ENCODE measurements at places on chromosomes 4 and X. TPM values are rescaled to one million over a fixed set of nuclear protein-coding genes. Genes with fewer than 3 reads are reported as not detected.

The LANCL3 gene
- 0.06 TPM for polyA plus RNA-seq

The FGFR3 gene
- polyA plus RNA-seq = 0.57 TPM

The BST1 gene
- 1.5 TPM for polyA plus RNA-seq

DNA sequence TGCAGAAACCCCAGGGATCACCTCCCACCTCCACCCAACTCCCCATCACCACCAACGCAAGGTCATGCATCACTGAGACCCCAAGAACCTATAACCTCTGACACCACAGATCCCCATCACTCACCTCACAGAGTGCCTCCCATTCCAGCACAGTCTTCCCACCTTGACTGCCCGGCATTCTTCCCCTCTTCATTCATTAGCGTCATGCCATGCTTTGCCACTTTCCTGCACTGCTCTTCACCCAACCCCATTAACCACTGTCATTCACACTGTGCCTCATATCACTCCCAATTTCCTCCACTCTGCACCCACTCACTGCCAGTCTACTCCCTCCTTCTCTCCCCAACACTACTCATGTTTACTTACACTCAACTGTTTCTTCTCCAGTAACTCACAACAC is 30.6 kb downstream of the ZNF182 start:
- DNase-seq = no peak

GRCh38 chr4:40289366-40290188 is 45.6 kb upstream of the CHRNA9 start:
- no peak for DNase-seq

DNA sequence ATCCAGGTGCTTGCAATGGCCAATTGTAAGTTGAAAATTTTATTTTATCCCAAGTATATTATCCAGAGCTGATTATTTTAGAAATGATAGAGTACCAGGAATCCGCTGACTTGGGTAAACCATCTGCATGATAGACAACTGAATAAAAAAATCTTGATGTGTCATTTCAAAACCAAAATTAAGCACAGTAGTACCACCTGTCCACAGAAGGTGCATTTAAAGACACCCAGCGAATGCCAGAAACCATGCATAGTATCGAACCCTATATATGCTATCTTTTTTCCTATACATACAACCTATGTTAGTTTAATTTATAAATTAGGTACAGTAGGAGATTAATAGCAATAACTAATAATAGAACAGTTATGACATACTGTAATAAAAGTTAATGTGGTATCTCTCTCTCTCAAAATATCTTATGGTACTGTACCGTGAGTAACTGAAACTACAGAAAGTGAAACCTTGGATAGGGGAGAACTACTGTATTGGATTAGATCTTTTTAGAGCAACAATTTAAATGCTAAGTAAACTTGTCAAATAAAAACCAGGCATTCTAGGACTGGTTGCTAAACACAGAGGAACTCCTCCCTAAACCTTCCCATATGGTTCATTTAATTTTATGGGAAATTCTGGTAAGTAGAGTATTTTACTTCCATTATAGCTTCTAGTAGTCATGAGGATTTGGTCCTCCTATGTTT is 6.2 kb downstream of the NEIL3 start:
- DNase-seq = no peak

GRCh38 chr4:96146686-96147085 is 306.8 kb downstream of the PDHA2 start:
- no peak for DNase-seq

- DNase-seq = no peak
These were observed 174.3 kb downstream of the SLIT2 start for GRCh38 chr4:20426028-20426427.

- DNase-seq = no peak
These were observed 50.2 kb downstream of the LEF1 start for GRCh38 chr4:108118505-108118904.
